NCI-H1105 treated with DMSO at 0.1 percent for 48 hours (cell line): ENCODE measurements at places on chromosomes 11 and 22.

- DNase-seq = no peak
Observed at GRCh38 chr22:40485813-40486667, 115.6 kb downstream of the SGSM3 start.

GRCh38 chr11:16946477-16947282, 67.5 kb downstream of the PLEKHA7 start:
- peak; percentile 53 for DNase-seq

DNA sequence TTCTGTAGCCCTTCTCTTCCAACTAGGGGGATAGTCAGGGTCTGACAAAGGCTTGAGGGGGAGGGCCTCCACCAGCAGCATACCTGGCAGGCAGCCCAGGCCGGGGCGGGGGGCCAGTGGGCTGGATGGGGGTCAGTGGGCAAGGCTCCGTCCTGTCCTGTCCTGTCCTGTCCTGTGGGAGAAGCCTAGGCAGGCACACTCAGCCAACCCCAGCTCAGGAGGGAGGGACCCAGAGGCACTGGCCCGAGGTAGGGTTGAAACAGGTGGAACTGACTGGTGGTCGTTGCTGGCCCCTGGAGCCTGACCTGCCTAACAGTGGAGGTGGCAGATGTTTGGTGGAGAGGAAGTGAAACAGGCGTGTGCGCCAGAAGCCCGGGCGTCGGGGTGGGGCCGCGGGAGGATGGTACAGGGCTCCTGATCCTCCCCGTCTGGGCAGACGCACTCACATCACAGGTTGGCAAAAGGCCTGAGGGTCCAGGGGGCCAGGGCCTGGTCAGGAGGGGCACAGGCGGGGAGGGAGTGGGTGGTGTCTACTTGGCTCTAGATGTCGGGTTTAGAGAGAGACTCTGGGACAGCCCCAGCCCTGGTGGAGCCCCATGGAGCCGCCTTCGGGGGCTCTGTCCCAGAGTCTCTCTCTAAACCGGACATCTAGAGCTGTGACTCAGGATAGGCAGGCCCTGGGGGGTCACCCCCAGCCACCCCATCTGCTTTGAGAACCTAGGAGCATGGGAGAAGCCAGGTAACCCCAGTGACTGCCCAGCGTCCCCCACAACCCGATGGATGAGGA, 32.5 kb upstream of the GRAMD4 start:
- DNase-seq = peak; percentile 28

DNA sequence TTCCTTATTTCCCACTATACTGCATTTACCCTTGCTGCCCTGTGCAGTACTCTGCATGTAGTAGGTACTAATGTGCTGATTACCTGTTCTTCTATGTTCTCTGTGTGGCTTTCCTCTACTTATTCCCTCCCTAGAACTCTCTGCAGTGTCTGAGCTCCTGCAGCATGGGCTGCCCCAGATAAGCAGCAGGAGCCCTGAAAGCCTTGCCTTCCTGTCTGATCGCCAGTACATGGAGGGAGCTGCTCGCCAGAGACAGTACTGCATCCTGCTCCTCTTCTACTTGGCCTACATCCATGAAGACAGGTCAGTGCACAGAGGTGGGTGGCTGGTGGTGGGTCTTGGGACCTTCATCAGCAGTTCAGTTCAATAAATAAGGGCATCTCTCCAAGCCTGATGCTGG, 42.2 kb upstream of the CCDC134 start:
- no peak for DNase-seq

- DNase-seq = no peak
Observed at GRCh38 chr22:30575859-30576258, 1.4 kb upstream of the GAL3ST1 start.

DNA sequence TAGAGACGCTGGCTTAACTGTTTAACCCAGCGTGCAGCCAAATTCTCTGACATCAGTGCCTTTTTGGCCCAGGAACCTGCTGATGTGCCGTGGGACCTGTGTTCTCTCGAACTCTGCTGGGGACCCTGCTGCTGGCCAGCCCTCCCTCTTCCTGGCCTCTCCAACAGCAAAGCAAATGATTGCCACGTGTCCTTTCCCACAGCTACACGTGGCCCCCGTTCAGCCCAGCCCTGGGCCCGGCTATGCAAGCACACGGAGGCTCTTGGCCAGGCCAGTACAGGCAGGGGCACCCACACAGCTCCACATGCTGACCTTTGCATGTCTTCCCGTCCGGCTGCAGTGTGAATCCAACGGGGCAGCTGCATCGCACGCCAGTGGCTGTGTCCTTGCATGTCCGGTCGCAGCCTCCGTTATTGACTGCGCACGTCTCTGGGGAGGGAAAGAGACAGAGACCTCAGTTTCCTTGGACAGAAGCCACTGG, 51.6 kb upstream of the TTLL12 start:
- no peak for DNase-seq

- no peak for DNase-seq
Observed at GRCh38 chr11:120603071-120603470, 91.5 kb downstream of the GRIK4 start.

DNA sequence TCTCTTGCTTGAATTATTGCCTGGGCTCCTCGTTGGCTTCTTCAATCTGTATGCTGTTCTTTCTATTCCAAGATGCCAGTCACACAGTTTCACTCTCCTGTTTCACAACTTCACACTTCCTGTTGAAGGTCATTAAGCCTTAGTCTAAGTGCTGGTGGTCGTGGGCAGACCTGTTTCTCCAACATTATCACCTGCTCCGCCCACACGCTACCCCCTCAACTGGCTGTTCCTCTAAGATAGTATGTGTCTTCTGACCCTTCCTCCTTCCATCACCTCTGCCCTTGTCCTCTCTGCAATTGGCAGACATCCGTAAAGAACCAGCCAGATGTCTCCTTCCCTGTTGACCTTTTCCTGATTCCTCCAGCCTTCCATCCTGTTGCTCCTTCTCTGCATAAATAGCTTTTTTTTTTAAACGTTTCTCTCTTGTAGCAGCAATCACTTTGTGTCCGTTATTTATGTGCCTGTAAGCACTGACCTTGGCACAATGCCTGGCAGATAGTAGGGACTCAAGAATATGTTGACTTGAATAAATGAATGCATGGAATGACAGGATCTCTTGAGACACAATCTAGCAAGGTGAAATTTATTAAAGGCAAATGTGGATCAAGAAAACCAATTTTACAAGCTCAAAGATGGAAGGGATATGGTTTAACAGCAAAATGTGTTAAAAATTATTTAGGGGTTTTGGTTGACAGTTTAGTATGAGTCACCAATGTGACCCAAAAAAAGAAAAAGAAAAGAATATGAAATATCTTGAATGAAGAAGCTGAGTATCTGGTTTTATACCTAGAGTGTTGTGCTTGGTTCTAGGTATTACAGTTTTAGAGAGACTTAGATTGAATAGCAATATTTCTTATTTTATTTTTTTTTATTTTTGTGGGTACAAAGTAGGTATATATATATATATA, 12.6 kb downstream of the DIXDC1 start:
- DNase-seq = no peak

- DNase-seq = no peak
Observed at GRCh38 chr11:120067438-120068113, 70.3 kb downstream of the TRIM29 start.

DNA sequence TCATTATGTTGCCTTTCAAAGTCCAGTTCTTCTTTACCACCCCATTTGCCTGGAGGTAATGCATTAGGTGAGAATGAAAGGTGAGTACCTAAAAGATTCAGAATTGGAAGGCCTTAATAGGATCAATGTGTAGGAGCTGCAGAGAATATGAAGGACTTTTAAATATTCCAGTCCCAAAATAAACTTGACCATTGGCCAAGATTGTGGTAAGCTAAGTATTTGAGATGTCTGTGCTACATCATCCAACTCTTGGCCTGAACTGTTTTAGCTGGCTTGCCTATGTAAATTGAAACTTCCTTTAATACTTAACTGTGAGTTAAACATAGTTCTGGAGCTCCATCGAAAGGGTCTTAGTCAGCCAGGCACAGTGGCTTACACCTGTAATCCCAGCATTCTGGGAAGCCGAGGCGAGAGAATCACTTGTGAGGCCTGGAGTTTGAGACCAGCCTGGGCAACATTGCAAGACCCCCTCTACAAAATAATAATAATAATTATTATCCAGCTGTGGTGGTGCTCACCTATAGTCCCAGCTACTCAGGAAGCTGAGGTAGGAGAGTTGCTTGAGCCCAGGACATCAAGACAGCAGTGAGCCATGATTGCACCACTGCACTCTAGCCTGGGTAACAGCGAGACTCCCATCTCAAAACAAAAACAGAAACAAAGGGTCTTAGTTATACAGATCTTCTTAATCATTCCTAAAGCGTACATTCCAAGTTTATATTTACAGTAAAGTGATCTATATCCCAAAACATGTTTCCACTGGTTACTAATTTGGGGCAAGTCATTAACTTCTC, 29.8 kb downstream of the MTMR3 start:
- DNase-seq = no peak

GRCh38 chr11:102361086-102362031, 14.3 kb downstream of the BIRC2 start:
- DNase-seq = no peak

GRCh38 chr11:63494975-63495374, 4.0 kb upstream of the PLAAT5 start:
- no peak for DNase-seq

DNA sequence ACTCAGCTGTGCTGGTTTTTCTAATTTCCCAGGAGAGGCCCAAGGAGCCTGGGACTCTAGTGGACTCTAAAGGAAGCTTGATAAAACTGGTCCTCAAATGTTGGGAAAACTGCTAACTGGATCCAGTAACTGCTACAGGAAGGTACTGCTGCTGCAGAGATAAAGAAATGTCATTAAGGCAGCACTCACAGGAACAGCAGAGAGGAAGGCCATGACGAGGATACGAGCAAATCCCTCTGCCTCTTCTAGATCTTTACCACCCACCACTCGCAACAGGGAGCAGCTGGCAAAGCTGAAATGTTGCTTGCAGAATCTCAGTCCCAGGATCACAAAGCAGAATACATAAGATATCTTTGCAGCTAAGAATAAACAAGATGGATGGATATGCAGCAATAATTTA, 23.5 kb downstream of the TTC28 start:
- DNase-seq = no peak

DNA sequence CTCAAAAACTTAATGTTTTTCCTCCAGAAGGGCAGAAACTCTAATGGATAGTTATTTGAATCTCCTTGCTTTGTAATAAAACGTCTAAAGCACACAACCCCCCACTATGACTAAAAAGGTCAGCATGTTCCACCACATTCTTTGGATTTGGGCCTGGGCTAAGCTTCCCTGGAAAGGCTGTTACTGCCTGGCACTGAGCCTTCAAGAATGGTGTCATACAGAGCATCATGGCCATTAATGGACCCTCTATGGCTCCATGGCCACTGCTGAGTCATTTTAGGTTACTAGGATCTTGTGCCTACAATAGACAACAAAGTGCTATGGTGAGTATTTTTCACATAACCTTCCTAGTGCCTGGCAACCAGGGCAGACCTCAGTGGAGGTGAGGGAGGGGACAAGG, 242.6 kb upstream of the FAT3 start:
- no peak for DNase-seq

DNA sequence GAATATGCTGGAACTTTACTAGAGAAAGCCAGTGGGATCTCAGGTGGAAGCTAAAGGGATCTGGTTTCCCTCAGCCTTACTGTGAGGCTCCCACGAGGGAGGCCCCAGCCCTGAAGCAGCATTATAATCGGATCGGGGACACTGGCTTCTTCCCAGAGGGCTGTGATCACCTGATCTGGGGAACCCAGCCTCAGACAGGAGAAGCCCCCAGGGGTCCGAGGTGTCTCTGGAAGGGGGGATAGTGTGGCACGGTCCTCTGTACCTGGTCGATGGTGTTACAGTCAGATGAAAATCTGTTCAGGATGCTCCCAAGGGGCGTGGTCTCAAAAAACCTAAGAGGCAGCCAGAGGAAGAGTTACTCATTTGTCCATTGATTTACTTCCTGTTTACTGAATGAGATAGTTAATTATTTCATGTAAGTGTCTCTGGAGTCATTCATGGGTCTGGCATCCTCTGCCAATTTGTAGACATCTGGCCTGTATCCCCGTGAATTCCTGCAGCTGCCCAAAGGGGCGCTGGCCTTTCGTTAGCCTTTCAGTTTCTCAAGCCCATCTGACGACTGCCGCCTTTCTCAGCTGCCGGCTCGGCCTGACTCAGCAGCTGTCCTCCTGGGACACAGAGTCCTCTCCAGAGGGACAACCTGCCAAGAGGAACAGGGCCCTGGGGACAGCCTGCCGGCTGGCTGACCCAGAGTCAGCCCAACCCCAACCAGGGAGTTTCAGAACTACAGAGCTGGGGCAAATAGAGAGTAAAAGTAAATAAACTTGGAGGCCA, 17.0 kb upstream of the KCNJ11 start:
- peak; percentile 39 for DNase-seq

- no peak for DNase-seq
Observed at GRCh38 chr11:29685361-29685760, 331.5 kb downstream of the KCNA4 start.

DNA sequence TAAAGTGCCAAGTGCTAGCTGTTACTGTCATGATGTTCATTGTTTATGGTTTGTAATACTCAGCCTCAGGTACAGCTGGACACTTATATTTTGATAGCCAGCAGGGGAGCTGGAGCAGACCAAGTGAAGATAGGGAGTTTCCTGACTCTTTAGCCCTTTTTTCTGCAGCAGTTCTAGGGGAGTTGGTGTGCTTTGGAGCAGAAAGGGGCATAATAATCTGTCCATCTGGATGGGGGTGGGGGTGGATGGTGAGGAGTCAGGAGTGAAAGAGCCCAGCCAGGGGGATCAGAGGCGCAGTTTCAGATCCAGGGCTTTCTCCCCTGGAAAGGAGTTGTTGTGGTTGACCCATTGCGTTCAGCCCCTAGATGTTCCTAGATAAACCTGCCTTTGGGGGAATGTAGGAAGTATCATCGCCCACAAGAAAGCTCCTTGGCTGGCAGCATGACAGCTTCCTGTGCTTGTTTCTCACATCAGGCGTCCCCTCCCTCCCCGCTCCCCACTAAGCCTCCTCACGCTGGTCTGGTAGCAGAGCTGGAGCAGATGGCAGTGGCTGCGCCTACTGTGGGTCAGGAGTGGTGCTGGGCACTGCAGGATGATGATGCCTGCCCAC, 41.9 kb downstream of the MED15 start:
- no peak for DNase-seq

- DNase-seq = no peak
Observed at GRCh38 chr22:17411213-17411612, 42.0 kb downstream of the CECR2 start.

DNA sequence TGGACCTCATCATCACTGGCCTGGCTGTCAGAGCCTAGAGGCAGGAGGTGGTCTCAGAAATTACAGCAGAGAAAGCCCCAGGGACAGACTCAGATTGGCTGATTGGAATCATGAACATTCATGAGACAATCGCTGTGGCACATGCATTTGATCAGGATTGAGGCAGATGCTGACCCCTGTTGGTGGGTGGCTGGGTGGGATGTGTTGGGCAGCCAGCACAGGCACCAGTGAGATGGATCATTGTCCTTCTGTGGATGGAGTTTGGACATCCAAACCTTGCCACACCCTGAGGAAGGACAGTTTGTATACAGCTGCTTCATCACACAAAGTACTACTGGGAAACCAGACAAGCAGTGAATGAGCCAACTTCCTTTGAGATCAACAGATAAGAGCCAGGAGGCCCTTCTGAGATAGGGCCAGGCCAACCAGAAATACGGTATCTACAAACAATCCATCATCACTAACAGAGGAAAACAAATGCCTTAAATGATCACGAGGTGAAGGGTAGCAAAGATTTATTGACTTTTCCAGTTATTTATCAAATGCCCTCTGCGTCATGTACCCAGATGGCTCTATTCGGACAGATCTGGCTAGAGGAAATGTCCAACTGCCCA, 17.3 kb downstream of the COMMD9 start:
- no peak for DNase-seq
